ENCODE measurements at places on chromosomes 3 and 15.

DNA sequence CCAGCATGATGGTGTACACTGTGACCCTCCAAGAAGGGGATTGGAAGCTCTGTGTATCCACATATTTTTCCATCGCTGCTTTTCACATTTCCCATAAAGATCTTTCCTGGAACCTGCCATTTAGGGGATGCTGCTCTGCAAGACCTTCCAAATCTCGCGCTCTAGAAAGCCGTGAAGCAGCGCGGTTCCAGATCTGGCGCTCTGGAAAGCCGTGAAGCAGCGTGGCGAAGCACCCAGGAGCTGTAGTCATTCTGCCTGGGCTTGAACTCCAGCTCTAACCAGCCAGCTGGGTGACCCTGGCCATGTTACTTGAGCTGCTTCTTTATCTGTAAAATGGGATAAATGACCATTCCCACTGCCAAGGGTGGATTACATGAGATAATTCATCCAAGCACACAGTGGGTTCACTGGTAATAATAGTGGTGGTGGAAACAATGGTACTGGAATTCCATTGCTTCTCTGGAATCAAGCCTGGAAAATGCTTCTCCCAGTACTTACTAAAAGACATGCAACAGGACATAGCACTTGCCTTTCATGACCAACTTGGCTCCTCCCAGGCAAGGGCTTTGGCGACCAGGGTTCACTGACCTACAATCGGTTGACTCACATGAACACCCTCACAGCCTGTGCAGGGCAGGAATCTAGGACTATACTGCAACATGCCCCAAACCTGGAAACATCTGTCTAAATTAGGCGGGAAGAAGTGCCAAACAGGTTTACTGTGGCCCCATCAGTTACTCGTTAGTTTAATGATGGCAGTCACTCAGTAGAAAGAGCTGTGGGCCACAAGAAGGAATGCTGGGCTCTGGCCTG lies 70.7 kb downstream of the XXYLT1 start:
- no peak for DNase-seq

DNA sequence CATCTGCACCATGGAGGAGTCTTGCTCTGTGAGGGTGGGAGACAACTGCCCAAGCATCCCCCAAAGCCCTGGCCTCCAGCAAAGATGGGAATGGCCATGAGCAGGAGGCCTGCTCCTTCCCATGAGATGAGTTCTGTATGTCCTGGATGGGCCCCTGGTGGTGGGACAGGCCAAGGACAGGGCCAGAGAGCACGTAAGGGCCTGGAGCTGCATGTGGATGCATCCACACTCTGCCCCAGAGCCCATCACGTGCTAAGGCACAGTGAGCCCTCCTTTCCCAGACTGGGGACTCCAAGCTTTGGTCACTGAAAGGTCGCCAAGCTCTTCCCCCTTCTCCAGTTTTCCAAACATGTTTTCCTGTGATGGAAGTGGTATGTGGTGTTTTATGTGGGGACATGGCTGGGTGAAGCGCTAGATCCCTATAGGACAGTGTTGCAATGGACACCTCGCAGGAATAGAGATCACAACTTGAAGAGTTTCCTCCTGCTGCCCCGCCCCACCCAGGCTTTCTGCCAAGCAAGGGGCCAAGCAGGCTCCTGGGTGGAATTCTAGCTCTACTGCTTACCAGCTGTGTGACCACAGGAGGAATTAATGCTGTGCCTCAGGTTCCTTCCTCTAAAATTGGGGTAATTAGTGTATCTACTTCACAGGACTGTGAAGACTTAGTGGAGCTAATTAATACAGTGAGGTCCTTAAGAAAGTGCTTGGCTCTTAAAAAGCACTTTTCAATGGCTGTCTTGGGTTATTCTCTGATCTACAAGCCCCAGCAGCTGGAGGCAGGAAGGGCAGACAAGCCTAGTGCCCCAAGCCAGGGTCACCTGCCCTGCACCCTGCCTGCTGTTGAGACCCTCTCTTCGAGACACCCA lies 106.4 kb upstream of the RPL32 start:
- no peak for DNase-seq

GRCh38 chr3:191123946-191124345 lies 75.1 kb upstream of the OSTN start:
- DNase-seq = no peak

DNA sequence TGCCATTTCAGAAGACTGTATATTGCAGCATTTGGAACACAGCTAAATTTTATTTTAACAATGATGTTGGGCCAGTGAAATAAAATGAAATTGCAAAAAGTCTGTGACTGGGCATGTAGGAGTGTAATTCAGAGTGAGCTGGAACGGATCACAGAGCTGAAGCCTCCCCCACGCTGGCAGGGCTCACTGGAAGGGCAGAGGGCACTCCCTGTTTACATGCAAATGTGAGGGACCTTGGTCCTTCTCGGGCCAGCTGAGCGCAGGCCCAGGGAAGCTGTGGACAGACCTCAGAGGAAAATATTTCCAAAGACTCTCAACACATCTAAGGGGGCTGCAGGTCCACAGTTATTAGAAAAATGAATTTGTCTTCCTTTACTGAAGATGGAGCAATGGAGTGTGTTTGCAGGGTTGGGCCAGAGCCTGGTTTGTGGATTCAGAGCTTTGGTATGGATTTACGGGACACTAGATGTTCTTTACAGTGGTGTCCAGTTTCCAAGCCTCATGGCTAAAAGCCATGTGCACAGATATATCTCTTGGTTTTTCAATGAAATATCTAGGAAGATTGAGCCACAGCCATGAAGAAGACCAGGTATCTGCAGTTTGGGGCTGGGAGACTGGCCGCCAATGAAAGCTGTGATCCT lies 32.0 kb downstream of the TRPM1 start:
- DNase-seq = no peak

DNA sequence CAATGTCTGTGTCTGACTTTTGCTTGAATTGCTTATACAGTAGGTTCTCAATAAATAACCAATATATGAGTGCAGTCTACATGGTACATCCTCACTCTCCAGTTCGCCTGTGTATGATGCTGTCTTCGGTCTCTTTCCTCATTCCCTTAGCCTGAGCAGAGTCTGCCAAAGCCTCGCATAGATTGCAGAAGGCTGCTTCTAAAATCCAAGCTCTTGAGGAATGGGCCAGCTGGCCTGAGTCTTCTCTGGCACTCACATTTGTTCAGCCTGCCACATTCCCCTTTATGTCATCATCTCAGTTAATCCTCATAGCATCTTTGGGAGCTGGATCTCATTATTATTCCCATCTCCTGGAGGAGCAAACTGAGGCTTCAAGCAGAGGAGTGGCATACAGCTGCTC lies 27.2 kb upstream of the ADAMTS7 start:
- DNase-seq = no peak

DNA sequence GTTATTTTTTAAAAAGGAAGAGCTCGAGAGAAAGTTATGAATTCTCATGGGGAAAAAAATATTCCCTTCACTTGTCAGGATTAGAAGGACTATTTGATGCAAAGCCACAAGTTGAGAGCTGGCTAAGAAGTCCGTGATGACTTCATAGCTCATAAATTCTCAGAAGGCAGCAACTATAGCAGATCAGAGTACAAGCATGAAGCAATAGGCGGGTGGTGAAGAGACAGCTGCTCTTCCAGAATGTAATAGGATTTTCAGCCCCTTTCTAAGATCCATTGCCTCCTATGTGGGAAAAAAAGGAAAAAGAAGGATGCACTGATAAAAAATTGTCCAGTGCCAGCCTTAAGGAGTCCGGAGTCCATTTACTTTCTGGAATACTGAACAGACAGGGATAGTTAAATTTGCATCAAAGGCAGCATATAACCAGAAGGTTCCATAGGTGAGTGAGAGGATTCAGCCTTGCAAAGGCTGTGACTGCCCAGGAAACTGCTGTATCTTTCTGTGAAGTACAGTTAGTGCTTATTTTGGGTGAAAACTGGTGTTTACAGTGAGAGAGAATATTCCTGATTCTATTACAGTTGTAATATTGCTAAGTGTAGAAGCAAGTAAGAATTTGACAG lies 929.5 kb upstream of the ALCAM start:
- no peak for DNase-seq

- no peak for DNase-seq
Measured at GRCh38 chr3:134777341-134777740, 17.7 kb upstream of the EPHB1 start.

DNA sequence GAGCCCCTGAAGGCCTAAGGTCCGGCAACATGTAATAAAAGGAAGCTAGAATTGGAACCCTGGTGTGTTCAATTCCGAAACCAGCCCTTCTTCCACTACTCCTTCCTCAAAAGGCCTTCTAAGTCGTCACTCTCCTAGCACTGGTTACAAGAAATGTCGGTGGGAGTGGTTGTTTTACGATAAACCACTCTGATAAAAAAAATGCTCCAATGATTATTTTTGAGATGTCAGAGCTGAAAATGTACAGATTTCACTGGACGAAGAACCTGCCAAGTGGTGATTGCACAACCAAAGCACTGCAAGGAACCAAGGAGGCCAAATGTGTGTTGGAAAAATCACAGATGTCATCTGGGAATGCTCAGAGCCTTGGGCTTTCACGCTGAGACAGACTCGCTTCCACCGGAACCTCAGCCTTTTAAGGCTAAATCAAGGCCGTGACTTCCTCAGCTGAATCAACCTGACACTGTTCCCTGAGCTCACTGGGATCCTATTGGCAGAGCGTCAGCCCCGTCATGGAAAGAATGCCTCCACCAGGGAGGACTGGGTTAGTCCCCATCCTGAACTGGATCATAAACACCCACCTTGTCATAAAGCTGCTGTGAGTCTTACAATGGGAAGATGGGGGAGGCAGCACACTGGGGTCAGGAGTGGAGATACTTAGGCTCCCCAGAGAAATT lies 108.1 kb upstream of the THBS1 start:
- DNase-seq = no peak

GRCh38 chr3:55858302-55858701 lies 371.2 kb upstream of the WNT5A start:
- no peak for DNase-seq

GRCh38 chr3:140842984-140843649 lies 98.5 kb upstream of the SLC25A36 start:
- no peak for DNase-seq

GRCh38 chr3:168070919-168071318 lies 24.8 kb downstream of the GOLIM4 start:
- no peak for DNase-seq

DNA sequence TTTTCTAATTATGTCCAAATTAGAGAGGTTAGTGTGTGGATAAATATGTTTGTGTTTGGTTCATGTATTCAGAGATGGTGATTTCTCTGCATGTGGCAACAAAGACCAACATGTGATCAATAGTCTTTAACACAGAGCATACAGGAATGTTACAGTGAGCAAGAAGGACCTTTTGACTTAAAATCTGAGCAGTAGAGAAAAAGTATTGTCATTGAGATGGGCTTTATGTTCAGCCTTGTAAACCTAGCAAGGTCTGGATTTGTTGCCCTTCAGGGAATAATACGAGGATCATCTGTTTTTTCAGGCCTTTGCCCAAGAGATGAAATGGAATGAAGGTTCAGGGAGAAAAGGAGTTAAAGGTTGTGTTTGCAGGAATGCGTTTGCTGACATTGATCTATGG lies 161.8 kb upstream of the NECTIN3 start:
- DNase-seq = no peak

DNA sequence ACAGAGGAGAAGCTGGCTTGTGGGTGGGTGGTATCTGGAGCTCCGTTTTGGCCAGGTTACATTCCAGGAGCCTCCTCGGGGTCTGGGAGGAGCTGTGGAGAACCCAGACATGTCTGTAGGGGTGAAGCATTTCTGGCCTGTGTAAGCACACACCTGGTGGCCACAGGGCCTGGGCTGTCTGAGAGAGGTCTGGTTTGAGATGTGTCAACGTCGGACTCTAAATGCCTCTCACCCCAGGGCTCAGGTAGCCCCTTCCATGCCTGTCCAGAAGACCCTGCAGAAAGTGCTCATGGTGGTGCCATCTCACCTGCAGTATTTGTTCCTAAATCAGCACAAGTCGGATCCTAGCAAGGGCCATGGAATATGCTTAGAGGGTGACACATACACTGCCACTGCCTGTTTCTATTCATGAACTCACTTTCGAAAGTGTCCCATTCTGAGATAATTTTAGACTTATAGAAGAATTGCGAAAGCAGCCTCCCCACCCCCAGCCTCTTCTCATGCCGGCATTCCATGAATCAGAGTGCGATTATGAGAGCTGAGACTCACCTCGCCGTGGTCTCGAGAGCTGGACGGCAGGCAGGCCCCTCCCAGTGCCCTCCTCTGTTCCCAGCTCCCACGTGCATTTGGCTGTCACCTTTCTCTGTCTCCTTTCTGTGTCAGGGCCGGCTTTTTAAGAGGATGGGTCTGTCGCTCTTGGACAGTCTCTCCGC lies 63.7 kb downstream of the KLF15 start:
- no peak for DNase-seq

- DNase-seq = no peak
Measured at GRCh38 chr3:131406274-131406673, 24.7 kb downstream of the NUDT16 start.
